ENCODE measurements at places on chromosomes 6 and 20. TPM values are rescaled to one million over a fixed set of nuclear protein-coding genes. Genes with fewer than 3 reads are reported as not detected.

DNA sequence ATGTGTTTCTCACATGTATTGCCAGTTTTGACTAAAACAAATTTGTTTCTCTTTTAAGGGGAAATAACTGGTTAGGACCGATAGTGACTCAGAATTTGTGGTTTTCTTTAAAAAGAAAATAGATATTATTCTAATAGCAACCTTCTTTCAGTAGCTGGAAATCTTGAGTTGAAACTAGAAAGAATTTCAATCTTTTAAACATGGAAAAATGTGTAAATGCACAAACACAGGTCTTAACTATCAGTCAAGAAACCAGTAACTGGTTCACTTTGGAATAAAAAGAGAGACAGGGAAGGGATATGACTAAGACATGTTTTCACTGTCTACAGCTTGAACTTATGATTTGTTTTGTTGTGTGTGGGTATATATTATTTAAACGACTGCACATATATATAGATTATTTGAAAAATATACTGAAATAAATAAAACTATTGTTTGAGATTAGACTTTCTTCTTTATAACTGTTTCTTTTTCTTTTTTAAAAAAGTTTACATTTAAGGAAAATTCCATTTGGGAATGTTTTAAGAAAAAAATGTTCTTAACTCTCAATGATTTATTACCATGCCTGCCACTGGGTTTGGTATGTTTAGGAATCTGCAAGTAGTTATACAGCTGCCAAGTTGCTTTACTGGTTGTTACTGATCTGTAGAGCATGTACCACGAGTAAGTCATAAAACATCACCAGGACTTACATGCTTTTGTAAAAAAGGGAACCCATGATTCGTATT, 753.3 kb upstream of the MARCKS start:
- DNase-seq: no peak

- DNase-seq: no peak
These were observed 17.8 kb upstream of the SLC16A10 start for GRCh38 chr6:111069382-111070104.

- no peak for DNase-seq
These were observed 27.8 kb downstream of the FOXA2 start for GRCh38 chr20:22556565-22557056.

- DNase-seq: no peak
These were observed 195.5 kb upstream of the PDE10A start for GRCh38 chr6:165858586-165858985.

Gene MRAP2
- 8.5 TPM for total RNA-seq

DNA sequence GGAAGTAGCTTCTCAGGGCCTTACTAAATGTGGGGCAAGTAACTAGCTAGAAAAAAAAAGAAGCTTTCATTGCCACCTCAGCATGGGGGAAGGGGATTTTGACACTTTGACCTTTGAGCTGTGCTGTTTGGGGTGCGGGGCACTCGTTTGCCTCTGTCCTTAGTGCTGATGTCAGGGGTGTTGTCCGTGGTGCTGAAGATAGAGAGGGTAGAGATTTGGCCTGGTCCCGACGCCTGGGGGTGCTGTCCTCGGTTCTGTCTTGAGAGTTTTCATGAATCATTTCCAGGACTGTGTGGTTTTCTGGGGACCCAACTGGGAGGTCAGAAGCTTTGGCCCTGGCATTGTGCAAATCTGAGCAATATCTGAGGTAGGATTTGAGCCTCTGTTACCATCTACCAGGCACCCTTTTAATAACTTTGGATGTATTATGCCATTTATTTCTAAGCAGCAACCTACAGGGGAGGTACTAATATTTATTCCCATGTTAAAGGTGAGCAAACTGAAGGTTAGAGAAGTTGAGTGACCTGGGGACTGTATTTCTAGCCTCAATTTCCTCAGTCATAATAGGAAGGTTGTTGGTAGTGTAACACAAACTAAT, 78.0 kb downstream of the DLGAP4 start:
- DNase-seq: peak; percentile 14

DNA sequence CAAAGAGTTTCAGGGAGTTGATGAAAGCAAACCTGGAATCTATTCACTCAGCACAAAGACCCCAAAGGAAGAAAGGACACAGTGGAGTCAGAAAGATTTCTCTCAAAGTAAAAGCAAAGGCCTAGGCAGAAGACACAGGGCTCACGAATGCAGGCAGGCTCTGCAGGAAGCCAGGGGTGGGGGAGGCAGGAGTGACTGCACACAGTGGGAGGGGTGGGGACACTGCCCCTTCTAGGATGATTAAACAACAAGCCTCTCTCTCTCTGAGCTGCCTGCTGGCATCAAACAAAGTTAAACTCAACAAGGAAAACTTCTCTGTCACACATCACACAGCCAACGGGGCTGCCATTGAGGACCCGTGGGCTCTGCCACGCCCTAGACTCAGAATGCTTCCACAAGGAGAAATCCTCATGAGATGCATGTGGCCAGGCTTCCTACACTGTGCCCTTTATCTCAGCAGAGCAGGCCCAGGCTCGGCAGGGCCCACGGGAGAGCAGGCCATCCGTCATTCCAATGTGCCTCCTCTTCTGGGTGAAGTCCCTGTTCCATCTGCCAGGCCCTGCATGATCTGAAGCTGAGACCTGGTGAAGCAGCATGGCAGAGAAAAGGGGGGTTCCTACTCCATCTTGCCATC, 70.1 kb downstream of the RAMACL start:
- no peak for DNase-seq

DNA sequence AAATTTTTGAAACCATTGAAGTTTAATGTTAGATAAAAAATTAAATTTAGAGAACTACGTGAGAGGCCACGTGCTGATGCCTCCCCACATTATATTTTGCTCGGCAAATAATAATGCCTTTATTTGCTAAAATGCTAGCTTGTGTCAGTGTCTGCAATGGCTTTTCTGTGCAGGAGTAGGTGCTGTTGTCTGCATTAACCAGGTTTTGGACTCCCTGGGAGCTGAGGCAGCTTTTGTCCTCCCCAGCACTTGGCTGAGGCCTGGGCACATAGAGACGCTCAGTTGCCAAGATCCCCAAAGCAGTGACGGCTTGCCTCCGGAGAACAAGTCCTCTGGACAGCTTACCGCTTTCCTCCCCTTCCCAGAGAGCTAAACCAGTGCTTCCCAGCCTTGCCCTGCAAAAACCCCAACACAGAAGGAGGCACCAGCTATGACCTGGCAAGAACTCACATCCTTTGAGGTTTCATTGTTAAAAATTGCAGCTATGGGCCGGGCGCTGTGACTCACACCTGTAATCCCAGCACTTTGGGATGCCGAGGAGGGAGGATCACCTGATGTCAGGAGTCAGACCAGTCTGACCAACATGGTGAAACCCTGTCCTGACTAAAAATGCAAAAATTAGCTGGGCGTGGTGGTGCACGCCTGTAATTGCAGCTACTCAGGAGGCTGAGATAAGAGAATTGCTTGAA, 59.9 kb downstream of the KAT14 start:
- no peak for DNase-seq

Gene MPIG6B
- 0.20 TPM for total RNA-seq

GRCh38 chr6:29734046-29735018, 11.1 kb downstream of the HLA-F start:
- DNase-seq: no peak

Gene DTD1
- total RNA-seq: 20.8 TPM

DNA sequence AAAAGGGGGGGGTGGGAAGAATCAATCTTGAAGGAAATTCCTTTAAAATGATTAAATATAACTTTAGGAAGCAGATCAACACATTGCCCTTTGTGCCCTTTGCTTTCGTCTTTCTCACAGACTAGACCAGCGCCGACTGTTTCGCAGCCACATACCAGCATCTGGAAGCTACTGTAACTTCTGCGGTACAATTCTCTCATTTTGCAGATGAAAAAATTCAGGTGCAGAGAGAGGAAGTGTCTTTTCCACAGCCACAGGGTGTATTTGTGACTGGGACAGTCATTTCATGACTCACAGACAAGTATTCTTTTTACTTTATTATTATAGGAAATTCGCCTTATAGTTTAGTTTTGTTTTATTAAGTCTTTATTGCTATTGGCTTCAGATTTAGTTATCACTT, 84.2 kb downstream of the UST start:
- DNase-seq: peak; percentile 15

Gene BNIP5
- total RNA-seq: 14.4 TPM

Gene TDRD6
- 0.20 TPM for total RNA-seq

Gene HLA-DMA
- 11.8 TPM for total RNA-seq

Gene BPI
- total RNA-seq: not detected

Data from left colon (tissue), 2 donors.